GM23338 (cell line): ENCODE measurements at places on chromosomes 5 and 9. TPM values are rescaled to one million over a fixed set of nuclear protein-coding genes. Genes with fewer than 3 reads are reported as not detected.

Gene TMC1
- 0.54 and 1.2 TPM in 2 replicates for total RNA-seq

Gene MEGF9
- total RNA-seq = 1.4 and 1.6 TPM in 2 replicates

Gene CLIC3
- total RNA-seq = 0.56 TPM in 1 of 2 replicates, not detected in the other

Gene SHISAL2B
- total RNA-seq = 3.9 and 12.3 TPM in 2 replicates

Gene RANBP17
- total RNA-seq = 53.1 and 92.5 TPM in 2 replicates

Gene ELL2
- total RNA-seq = 17.7 and 32.6 TPM in 2 replicates

Gene DOCK8
- 0.50 and 0.94 TPM in 2 replicates for total RNA-seq

Gene POU5F2
- 0.76 and 1.2 TPM in 2 replicates for total RNA-seq

Gene ZNF483
- 84.5 and 112 TPM in 2 replicates for total RNA-seq
